GM04503 (cell line): ENCODE measurements at places on chromosomes 6 and 20.

DNA sequence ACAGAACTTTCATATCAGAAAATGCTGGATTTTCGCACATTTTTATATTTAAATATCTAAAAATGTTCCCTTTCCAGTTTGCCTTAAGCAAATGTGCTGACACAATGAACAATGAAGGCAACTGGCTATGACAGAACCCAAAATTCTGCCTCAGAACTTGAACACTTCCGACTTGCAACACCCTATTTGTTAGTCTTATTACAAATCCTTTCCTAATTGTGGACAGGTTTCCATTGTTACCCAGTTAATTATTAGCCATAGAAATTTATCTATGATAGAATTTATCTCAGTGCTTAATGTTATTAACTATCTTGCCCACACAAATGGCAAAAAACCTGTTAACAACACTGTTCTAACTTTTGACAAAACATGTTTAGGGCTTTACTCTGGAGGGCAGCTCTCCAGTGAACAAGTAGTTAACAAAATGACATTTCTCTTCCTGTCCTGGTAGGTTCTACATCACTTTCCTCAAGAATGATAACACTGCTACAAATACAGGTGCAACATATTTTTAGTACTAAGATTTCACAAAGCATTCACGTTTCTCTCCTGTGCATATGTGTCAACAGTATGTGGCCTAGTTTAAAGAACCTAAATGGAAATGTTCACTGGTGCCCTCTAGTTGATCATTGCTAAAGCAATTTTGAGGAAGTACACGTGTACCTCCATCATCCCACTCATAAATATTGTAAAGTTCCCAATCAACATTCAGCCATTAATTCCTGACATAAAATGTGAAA lies 58.4 kb downstream of the HIVEP2 start:
- DNase-seq = no peak

DNA sequence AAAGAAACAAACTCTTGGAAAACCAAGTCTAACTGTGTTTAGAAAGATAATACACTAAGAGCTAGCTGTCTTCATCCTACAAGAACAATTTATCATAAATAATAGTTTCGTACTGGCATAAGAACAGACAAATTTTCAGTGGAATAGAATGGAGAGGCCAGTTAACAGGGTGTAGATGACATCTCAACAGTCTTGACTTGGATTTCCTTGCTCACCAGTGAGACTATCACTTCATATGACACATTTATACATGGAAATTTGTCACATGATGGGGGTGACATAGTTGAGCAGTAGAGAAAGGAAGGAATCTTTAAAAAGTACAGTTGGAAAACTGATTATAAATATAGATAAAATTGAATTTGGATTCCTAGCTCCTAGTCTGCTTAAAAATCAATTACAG lies 35.6 kb downstream of the TNFAIP3 start:
- no peak for DNase-seq

DNA sequence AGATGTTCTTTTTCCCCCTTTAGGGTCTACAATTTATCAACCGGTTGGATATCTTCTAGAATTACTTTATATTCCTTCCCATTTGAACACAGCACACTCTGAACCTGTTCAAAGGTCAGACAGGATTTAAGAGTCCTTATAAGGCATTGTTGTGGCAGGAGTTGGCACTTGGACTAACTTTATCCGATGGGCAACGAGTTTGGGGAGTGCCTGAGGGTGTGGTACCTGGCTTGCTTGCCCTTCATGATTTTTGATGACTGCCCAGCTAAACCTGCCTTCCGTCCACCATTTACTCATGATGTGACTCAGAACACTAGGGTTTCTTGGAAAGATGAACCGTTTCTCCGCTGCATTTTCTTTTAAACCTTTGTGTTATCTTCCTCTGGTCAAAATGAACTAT lies 285.2 kb downstream of the FOXC1 start:
- no peak for DNase-seq

- DNase-seq = peak; percentile 27
Measured at GRCh38 chr6:41286544-41287346, at the start of gene TREM1. TSS of gene TREM1 (minus strand) at chr6:41286682. CDS start at chr6:41286655, 27 bp downstream.

DNA sequence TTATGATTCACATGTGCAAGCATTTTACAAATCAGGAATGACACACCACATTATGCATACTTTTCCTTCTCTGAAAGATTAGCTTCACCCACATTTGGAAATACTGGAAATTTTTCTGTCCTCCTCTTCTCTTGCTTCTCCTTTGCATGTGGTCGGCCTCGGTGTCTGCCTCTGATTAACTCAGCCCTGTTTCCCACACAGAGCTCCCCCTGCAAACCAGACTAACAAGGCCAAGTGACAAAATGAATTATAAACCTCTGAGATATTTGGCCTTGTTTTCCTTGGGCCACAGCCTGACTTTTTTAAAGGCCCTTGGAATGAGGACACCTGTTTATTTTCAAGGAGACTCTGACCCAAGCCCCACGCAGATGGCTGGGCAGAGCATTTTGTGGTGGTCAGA lies 9.0 kb upstream of the CCN6 start:
- peak; percentile 93 for DNase-seq

DNA sequence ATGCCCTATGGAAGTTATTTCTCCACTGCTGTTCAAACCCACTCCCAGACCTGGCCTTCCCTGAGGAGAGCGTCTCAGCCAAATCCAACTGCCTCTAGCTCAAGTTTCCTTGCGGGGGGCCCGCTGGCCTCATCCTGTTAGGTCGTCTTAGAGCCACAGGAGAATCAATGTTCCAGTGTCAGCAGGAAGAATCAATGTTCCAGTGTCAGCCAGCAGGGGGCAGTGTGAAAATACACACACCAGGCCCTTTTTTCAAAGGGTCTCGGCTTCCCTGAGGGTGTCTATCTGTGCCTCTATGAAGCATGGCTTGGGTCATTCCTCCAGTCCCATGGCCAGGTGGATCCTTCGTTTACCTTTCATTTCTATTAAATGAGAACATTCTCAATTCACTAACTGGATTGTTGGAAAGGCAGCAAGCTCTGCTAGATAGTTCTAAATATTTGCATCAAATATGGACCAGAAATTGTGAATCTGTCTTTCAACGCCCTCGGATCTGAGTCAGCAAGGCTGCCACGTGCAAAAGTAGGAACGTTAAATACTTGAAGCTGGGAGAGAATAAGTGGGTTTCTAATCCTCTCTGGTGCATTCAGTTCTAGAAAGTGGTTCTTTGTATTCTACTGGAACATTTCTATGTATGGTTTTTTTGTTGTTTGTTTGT lies 19.2 kb downstream of the PRND start:
- no peak for DNase-seq

DNA sequence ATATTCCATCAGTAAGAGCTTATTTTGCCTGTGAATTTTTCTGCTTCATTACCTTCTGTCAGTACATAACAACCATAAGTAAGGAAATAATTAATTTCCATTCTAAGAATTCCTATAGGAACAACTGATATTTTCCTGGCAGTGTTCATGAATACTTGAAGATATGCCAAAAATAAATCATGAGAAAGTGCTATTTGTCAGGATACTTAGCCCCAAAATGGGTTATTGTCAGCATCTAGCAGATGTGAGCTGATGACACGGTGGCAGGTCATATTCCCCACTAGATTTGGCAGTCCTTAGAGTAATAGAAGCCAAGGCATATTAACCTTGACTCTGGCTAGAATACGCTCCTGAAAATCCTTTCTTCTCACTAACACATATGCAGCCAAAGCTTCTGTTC lies 43.2 kb upstream of the CRISP1 start:
- no peak for DNase-seq

GRCh38 chr6:136956590-136957544 lies 34.8 kb downstream of the SLC35D3 start:
- DNase-seq = no peak

DNA sequence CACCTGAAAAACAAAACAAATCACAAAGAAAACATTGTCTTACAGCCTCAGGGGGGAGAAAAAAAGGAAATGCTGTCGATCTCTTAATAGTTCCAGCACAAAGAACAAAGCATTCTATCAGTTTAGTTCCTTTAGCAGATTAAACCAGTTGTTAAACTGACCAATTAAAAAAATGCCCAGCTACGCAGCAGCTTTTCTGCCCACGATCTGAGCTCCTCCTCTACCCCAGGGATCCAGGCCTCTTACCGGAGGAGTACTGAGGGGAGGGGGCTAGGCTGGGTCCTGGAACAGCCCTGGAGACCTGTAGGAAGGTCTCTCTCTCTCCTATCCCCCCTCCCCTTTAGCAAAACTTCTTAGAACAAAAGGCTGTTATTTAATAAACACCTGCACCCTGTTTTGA lies 13.4 kb downstream of the PTK7 start:
- no peak for DNase-seq

- no peak for DNase-seq
Measured at GRCh38 chr6:19524366-19525186, 312.6 kb upstream of the ID4 start.

- DNase-seq = no peak
Measured at GRCh38 chr20:46334303-46334904, 26.1 kb upstream of the CDH22 start.

- no peak for DNase-seq
Measured at GRCh38 chr6:77446249-77446648, 17.0 kb downstream of the HTR1B start.

- DNase-seq = no peak
Measured at GRCh38 chr6:118963003-118963402, 28.0 kb upstream of the MCM9 start.

DNA sequence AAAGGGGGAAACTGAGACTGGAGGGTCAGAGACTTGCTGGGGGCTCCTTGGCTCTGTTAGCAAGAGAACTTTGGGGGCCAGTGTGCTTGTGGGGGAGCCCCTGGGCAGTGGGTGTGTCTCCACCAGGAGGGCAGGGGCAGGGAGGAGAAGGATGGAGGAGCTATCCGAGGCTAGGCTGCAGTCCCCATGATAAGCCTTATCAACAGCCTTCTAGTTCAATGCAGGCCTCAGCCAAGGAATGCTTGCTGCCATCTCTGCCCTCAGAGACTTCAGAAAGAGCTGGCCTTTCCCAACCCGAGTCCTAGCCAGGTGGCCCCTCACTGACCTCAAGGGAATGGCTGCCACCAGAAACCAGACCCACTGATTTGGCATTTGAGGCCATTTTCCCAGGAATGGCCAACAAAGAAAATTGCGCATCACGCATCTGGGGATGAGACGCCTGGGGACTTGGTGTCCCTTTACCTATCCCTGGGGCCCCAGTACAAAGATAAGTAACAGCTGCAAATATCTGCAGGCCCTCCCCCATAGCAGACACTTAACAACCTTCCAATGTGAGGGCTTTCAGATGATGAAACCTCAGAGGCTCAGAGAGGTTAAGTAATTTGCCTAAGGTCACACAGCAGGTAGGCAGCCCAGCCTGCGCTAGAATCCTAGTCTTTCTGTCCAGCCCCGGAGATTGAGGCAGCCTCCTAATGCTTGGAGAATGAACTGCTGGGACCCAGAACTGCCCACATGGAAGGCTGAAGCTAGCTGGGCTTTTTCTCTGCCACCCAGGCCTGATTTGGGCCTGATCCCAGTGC lies 4.9 kb downstream of the TGM2 start:
- no peak for DNase-seq

DNA sequence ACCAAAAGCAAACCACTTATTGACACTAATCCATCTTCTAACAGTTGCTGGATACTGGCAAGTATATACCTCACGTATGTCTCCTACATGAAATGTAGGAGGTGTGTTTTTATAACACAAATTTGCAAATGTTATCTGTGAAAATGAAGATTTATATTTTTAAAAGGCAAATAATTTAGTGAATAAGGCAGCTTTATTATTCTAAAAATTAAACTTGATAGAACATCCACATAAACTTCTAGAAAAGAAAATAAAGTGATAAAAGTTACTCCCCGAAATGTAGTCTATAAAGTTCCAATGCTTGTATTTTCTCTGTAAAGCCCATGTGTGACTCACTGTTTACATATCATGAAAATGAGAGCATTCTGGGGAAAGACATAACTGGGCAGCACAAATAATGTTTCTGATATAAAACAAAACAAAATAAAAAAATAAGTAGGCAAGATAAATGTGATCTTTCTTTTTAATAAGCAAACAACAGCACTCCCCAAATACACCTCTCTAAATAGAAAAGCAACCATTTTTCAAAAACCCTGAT lies 84.4 kb downstream of the MAP7 start:
- no peak for DNase-seq

- no peak for DNase-seq
Measured at GRCh38 chr6:139944131-139944530, 569.7 kb upstream of the CITED2 start.

DNA sequence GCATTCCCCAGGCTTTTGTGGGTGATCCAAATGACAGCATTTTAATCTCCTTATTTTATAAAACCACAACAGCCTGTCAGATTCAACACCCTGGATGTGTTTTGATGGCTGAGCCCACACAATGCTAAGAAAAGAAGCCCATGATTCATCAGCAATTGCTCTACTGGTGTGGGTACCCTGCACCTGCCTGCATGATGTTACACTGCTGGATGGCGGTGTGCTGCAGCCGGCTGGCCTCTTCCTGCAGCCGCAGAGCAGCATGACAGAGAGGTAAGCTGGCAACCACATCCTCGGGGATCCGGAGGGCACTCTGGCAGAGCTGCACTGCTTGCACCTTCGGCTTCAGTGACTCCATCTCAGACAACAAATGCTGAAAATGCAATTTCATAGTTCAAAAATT lies 327.5 kb downstream of the SYNE1 start:
- DNase-seq = no peak

DNA sequence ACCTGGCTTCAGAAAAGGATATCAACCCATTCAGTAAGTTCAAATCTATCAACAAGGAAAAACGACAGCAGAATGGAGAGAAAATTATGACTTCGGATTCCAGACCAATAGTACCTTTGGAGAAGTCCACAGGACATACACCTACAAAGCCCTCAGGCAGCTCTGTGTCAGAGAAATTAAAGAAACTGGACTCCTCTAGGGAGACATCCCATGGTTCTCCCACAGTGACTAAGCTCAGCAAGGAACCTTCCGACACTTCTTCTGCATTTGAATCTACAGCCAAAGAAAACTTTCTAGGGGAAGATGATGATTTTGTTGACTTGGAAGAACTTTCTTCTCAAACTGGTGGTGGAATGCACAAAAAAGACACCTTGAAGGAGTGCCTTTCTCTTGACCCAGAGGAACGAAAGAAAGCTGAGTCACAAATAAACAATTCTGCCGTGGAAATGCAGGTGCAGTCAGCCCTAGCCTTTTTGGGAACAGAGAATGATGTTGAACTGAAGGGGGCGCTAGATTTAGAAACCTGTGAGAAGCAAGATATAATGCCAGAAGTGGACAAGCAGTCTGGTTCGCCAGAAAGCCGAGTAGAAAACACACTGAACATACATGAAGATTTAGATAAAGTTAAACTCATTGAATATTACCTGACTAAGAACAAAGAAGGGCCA lies 67.4 kb upstream of the HINT3 start:
- no peak for DNase-seq

GRCh38 chr6:162854228-162854627 lies 126.5 kb downstream of the PACRG start:
- DNase-seq = no peak

DNA sequence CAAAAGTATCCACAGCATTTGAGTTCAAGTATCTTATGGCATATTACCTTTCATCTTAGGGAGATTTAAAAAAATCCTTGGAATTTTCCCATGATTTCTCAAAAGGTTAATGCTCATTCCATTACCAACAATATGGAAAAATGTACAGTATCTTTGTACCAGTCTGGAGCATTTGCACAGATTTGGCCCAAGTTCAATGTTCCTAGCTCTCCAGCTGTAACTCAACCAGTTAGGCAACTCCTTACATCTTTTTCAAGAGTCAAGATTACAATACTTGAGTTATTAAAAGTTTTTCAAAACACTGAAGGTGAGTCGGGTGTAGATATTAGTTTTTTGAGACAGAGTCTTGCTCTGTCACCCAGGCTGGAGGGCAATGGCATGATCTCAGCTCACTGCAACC lies 1.0 kb downstream of the OR2J2 start:
- DNase-seq = no peak
